ENCODE measurements at places on chromosomes 5 and 9. TPM values are rescaled to one million over a fixed set of nuclear protein-coding genes. Genes with fewer than 3 reads are reported as not detected.

The MLANA gene
- total RNA-seq: not detected

The CDKN2AIPNL gene
- total RNA-seq: 37.8 TPM

The SOX30 gene
- total RNA-seq: under 0.01 TPM

The MVB12B gene
- 3.8 TPM for total RNA-seq

The UBTD2 gene
- 23.2 TPM for total RNA-seq

The RNF44 gene
- 6.5 TPM for total RNA-seq

The BNC2 gene
- 52.5 TPM for total RNA-seq

The OR1J2 gene
- not detected for total RNA-seq

The THBS4 gene
- total RNA-seq: 11.9 TPM

The TTF1 gene
- total RNA-seq: 6.8 TPM

The DOCK2 gene
- 3.1 TPM for total RNA-seq

The NEUROG1 gene
- total RNA-seq: not detected

The CCDC187 gene
- total RNA-seq: under 0.01 TPM

The GADD45G gene
- total RNA-seq: not detected

The NR2F1 gene
- 55.4 TPM for total RNA-seq

The SH3RF2 gene
- 1.0 TPM for total RNA-seq

The NR5A1 gene
- not detected for total RNA-seq

The LTC4S gene
- total RNA-seq: not detected

The LCN9 gene
- total RNA-seq: not detected

The MAST4 gene
- total RNA-seq: 10.8 TPM

The ANGPTL2 gene
- 184 TPM for total RNA-seq

The DNAH5 gene
- 2.6 TPM for total RNA-seq

The SH2D3C gene
- not detected for total RNA-seq

The EIF4EBP3 gene
- 1.5 TPM for total RNA-seq

The FOXE1 gene
- total RNA-seq: not detected

The EPB41L4A gene
- 0.29 TPM for total RNA-seq

The RASEF gene
- total RNA-seq: 0.44 TPM

The ZDHHC11 gene
- total RNA-seq: 2.8 TPM

The FOXD4L3 gene
- total RNA-seq: not detected

The FCHO2 gene
- 19.4 TPM for total RNA-seq

The PCDHGA3 gene
- total RNA-seq: 2.6 TPM

The KCNN2 gene
- total RNA-seq: 0.44 TPM

The C9 gene
- not detected for total RNA-seq

The TRMO gene
- 15.9 TPM for total RNA-seq

The SGCD gene
- total RNA-seq: 22.0 TPM

The AQP7 gene
- 0.99 TPM for total RNA-seq

The MYORG gene
- 1.2 TPM for total RNA-seq

The OMD gene
- 0.33 TPM for total RNA-seq

The SCGB3A1 gene
- total RNA-seq: not detected

The SPAG8 gene
- total RNA-seq: 1.5 TPM

The REEP2 gene
- 8.4 TPM for total RNA-seq

The PPWD1 gene
- total RNA-seq: 59.1 TPM

The NPR2 gene
- total RNA-seq: 48.6 TPM

The COMMD10 gene
- total RNA-seq: 29.6 TPM

The MARCHF3 gene
- 6.8 TPM for total RNA-seq

The HTR4 gene
- total RNA-seq: not detected

The SLC22A4 gene
- total RNA-seq: 3.0 TPM

The PCDHB4 gene
- 0.17 TPM for total RNA-seq

The SPINK7 gene
- total RNA-seq: not detected

The SLC36A3 gene
- total RNA-seq: not detected

The ACOT12 gene
- 2.2 TPM for total RNA-seq

The CDC42SE2 gene
- total RNA-seq: 18.4 TPM

The FOXD4L4 gene
- total RNA-seq: 0.29 TPM

The CCL19 gene
- not detected for total RNA-seq

The MYOT gene
- total RNA-seq: not detected

The FAXDC2 gene
- total RNA-seq: 14.9 TPM

The CRHBP gene
- 3.5 TPM for total RNA-seq

Measured in smooth muscle cell of trachea (primary cell).